ENCODE measurements at places on chromosomes 7 and 10.

- peak; percentile 36 for DNase-seq
These were observed 60.4 kb downstream of the DNAJB6 start for GRCh38 chr7:157397036-157397720.

DNA sequence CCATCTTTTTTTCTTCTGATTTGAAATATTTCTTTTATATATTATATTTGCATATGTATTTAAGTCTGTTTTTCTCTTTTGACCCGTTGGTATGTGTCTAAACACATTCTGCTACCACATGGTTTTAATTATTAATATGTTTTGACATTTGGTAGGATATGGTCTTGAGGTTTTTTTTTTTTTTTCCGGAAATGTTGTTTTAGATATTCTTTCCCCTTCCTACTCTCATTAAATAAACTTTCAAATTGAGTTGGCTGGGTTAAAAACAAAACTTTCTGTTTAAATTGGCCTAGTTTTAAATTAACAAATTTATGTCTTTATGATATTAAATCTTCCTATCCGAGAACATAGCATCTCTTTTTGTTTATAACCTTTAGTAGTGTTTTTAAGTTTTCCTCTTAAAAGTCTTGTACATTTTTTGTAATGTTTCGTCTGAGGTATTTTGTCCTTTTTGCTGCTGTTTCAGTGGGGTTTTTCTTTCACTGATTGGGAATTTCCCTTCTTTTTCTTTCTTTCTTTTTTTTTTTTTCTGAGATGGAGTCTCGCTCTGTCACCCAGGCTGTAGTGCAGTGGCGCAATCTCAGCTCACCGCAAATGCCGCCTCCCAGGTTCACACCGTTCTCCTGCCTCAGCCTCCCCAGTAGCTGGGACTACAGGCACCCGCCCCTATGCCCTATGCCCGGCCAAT, 25.4 kb downstream of the STAM start:
- DNase-seq = peak; percentile 26

- no peak for DNase-seq
These were observed 70.6 kb upstream of the ADARB2 start for GRCh38 chr10:1807924-1808323.

DNA sequence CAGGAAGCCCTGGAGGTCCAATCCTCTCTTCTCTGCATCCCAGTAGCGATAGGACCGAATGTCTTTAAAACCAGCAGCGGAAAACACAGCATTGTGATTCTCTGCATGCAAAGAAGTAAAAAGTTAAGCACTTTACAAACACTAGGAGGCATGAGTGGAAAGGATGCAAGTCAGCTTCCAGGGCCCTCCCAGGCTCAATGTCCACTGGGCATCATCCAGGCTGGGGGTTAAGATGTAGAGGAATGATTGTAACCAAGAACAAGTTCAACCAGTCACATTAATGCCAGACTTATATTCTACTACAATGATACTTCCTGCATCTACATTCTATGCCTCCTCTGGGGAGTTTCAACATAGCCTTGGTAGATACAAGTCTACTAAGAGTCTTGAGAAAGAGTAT, 24.3 kb downstream of the GOT1 start:
- DNase-seq = no peak

GRCh38 chr7:22296916-22297315, 60.0 kb downstream of the RAPGEF5 start:
- DNase-seq = no peak

GRCh38 chr10:93995598-93996271, 2.0 kb downstream of the PLCE1 start:
- no peak for DNase-seq

GRCh38 chr7:37062560-37062859, 338.2 kb upstream of the AOAH start:
- no peak for DNase-seq

- DNase-seq = no peak
These were observed 57.7 kb downstream of the SLIT1 start for GRCh38 chr10:97128039-97128492.

All from GM13976 (cell line).